Brain pericyte (primary cell): ENCODE measurements at places on chromosomes 3 and 15.

- no peak for DNase-seq
Observed at GRCh38 chr3:138112362-138112761, 3.0 kb downstream of the DZIP1L start.

GRCh38 chr3:46835491-46835890, 27.8 kb downstream of the MYL3 start:
- DNase-seq: no peak

DNA sequence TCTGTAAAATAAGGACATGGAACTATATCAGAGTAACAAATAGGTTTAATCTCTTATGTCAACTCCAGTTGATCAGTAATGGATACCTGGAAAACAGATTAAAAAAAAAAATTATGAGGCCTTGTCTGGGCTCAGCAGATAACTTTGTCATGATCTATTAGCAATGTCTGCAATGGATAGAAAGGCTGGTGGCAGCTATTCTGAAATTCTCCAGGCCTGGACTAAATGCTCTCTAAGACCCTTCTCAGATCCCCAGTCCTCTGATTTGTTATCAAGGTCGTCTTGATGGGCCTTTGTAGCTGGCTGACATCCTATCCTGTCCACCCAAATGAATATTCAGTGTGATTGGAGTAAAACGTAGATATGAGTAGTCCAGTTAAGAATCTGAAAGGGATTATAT, 13.7 kb downstream of the LRTM1 start:
- no peak for DNase-seq

- DNase-seq: no peak
Observed at GRCh38 chr3:66996696-66997095, 1.4 kb upstream of the KBTBD8 start.

DNA sequence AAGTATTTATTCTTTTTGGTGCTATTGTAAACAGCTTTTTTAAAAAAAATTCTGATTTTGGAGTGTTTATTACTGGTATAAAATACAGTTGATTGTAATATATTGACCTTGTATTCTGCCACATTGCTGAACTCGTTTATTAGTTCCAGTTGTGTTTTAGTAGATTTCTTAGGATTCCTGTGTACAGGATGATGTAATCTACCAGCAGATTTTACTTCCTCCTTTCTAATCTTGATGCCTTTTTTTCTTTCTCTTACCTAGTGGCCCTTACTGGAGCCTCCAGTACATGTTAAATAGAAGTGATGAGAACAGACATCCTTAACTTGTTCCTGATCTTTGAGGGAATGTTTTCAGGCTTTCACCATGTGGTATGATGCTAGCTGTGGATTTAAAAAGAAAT, 70.4 kb upstream of the KY start:
- no peak for DNase-seq

DNA sequence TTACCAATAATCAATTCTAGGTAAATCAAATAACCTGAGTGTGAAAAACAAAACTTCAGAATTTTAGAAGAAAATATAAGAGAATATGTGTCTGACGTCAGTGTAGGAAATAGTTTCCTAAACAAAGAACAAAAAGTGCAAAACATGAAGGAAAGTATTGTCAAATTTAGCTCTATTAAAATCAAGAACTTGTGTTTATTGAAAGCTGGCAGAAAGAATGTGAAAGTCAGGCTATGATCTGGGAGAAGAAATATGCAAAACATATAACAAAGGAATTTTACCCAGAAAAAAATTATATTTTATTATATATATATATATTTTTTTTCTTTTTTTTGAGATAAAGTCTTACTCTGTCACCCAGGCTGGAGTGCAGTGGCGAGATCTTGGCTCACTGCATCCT, 129.1 kb upstream of the ANKRD28 start:
- DNase-seq: no peak

- no peak for DNase-seq
Observed at GRCh38 chr3:56667973-56668579, 15.0 kb downstream of the TASOR start.

- DNase-seq: no peak
Observed at GRCh38 chr3:194201953-194202666, 66.2 kb downstream of the HES1 start.

GRCh38 chr15:90286678-90287077, 21.2 kb downstream of the NGRN start:
- DNase-seq: no peak

DNA sequence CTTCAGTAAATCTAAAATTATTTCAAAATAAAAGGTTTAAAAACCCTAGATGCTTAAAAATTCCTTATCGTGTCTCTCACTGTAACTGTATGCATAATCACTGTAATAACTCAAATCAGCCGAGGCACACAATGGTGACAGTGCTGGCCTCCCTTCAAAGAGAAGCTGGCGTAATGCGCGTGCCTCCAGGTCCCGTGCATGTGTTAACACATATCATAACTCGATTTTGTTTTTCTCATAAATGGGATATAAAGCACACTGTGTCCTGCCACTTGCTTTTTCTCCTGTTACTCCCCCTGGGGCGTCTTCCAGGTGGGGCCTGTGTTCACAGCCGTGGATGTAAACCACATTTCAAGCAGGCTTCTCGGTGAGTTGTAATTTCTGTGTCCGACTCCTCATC, 56.0 kb downstream of the TPRA1 start:
- no peak for DNase-seq

DNA sequence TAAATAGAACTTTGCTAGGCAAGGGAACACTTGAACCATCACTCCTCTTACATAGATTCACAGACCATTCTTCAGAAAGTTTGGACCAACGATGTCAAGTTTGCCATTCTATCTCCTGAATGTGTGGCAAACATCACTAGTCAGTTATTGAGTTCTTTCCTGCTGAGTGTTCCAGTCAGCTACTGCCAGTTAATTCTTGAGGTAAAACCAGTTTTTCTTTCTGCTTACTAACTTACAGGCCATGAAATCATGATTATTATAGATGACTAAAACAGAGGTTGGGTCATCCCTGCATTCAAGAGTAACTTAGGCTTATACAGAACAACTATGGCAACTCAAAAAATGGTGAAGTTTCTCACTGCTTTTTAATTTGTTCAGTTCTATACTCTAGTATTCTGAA, 88.2 kb downstream of the AP4E1 start:
- no peak for DNase-seq

DNA sequence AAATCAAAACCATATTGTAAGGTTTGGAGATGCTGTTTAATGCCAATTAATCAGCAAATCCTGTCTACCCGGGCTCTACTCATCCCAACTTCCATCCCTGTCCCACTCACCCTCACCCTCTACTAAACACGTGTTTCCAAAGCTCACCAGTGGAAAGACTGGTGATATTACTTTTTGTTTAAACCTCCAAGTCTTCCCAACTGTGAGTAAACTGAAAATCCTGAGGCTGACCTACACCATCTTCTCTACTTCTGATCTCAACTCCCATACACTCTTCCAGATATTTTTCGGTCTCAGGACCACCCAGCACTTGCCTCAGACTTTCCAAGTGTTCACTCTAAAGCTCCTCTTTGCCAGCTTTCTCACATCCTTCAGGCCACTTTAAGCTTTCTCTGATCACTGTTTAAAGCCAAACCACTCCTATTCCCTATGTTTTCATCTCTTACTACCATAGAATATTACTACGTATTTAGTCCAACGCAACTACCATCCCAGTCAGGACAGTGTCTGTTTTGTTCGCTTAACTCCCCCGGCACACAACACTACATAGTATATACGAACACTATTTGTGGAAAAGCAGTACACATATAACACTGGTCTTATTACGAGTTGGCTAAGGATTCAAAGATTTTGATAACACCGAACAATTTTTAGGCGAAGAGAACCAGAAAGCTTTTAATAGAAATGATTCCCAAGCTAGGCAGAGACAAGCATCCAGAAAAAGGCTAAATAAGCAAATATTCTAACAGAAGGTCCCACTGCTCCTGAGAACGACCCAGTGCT, 684 bp downstream of the RPL4 start:
- no peak for DNase-seq

DNA sequence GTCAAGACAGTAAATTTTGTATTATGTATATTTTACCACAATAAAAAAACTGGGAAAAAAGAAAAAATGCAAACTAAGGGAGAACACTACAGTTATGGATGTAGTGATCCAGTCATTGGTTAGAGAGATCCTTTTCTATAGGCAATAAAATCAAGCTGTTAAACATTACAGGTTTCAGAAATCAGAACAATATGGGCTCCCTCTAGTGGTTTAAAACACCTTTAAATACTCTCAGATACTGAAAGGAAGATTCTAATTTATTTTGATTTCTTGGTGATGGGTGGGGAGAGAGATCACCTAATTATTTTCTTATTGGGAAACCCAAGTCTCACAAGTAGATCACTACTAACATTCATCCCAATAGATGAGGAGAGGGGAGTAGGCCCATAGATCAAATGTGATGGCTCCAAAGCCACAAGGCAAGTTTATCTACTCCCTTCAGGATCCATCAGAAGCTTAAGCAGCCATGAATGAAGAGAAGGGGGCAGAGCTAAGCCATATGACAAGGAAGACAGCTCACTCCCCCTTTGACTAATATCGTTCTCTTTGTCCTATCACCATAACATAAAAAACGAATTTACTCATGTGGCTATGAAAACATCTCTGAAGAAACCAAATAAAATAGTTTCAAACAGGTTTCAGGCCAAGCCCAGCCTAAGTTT, 118.6 kb downstream of the ANO10 start:
- DNase-seq: no peak

- DNase-seq: peak; percentile 56
Observed at GRCh38 chr15:65211482-65211982, 259 bp upstream of the CILP start.

- no peak for DNase-seq
Observed at GRCh38 chr3:26099692-26100091, 309.8 kb downstream of the OXSM start.

- no peak for DNase-seq
Observed at GRCh38 chr15:38921471-38921870, 356.9 kb upstream of the RASGRP1 start.

DNA sequence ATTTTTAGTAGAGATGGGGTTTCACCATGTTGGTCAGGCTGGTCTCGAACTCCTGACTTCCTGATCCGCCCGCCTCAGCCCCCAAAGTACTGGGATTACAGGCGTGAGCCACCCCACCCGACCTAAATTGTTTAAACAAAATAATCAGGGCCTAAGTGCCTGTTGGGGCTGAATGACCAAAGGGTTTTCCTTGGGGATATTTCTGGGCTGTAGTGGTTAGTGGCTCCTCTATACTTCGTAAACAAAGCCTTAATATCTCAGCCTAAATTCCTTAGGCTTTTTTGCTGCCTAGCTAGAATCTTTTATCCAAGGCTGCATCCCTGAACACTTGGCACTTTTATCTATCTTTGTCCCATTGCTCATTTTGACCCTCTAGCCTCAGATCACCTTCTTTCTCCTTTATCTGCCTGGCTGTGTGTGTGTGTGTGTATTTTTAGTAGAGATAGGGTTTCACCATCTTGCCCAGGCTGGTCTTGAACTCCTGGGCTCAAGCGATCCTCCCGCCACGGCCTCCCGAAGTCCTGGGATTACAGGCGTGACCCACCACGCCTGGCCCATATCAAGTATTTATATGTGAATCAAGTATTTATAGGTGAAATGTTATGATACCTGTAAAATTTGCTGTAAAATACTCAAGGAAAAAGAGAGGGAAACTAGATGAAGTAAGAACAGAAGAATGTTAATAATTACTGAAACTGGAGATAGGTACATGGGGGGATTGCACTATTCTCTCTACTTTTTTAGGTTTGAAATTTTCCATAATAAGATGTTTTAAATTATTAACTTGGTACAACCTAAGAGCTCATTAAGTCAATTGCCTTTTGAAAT, 1.8 kb downstream of the NUSAP1 start:
- no peak for DNase-seq

DNA sequence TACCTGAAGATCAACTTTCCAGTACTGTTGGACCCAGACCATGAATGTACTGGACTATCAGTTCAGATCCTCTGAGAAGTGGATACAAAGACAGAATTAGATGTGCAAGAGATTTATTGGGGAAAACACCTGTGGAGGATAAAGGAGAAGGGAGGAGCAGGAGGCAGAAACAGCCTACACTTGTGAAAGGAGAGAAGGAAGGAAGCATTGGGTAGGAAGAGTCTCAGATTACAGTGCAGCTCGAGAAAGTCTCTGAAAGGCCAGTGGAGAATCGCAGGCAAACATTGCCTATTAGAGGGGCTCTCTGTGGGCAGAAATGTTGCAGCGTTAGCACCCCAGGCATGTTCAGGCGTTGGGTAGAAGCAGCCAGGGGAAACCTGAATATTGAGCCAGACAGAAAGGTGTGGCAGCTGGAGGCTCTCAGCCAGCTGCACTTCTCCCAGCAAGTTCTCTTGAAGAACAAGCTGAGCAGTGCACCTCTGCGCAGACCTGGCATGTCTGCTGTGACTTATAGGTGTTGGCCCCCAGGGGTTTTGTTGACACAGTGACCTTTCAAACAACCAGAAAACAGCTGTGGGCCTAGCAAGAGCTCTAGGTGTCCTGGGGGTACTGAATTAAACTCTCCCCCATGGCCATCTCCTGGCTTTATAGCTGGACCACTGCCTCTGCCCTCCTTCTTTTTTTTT, 7.0 kb downstream of the CHST14 start:
- no peak for DNase-seq

GRCh38 chr3:151086484-151087456, 1.3 kb downstream of the MED12L start:
- DNase-seq: peak; percentile 66

GRCh38 chr15:100687582-100688141, 85.3 kb downstream of the ASB7 start:
- DNase-seq: no peak

DNA sequence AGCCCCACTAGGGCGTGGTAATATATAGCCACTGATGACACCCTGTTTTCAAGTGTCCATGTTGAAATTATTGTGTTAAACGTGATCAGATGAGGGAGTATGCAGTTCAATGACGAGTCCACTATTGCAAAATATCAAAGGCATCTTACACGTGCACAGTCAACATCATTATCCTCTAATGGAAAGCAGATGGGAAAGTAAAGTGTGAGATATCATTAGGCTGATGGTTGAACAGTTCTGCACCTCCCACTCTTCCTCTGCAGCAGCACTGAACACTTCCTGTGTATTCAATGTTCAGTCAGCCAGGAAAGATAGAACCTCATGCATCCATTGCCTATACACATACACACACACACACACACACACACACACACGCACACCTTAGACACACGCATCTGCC, 431.8 kb upstream of the CCDC54 start:
- DNase-seq: no peak

DNA sequence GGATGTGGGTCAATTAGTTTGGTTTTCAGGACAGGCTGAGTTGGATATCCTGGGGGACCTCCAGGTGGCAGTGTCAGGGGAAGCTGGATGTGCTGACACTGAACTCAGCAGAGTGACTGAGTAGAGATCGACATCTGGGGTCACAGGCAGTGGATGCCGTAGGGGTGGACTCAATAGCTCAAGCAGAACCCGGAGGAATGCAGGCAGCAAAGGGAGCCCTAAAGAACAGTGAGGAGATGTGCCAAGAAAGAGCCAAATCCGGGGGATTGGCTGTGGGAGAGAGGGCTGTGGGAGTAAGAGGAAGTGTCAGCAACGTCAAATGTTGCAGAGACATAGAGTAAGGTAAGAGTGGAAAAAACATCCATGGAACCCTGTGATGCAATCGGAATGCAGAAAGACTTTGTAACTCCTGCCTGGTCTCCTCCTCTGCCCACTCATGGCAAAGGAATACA, 11.6 kb downstream of the CCR5AS start:
- no peak for DNase-seq
